ENCODE measurements at places on chromosomes 2 and 18. TPM values are rescaled to one million over a fixed set of nuclear protein-coding genes. Genes with fewer than 3 reads are reported as not detected.

DLX2 gene
- 0.26 TPM for polyA plus RNA-seq

FBXO15 gene
- 0.11 TPM for polyA plus RNA-seq

FAM161A gene
- 2.1 TPM for polyA plus RNA-seq

DLX1 gene
- polyA plus RNA-seq = 0.68 TPM

SNTG2 gene
- polyA plus RNA-seq = not detected

RNF144A gene
- 1.1 TPM for polyA plus RNA-seq

GPR45 gene
- polyA plus RNA-seq = not detected

PROKR1 gene
- polyA plus RNA-seq = not detected

METTL8 gene
- polyA plus RNA-seq = 44.5 TPM

EDAR gene
- polyA plus RNA-seq = 0.27 TPM

ITPRIPL1 gene
- 0.58 TPM for polyA plus RNA-seq

COL6A3 gene
- 0.01 TPM for polyA plus RNA-seq

GLS gene
- polyA plus RNA-seq = 70.9 TPM

MARCO gene
- polyA plus RNA-seq = 0.17 TPM

TMEM169 gene
- 0.07 TPM for polyA plus RNA-seq

TACR1 gene
- polyA plus RNA-seq = not detected

CD207 gene
- not detected for polyA plus RNA-seq

DOK6 gene
- polyA plus RNA-seq = not detected

TRIM43 gene
- not detected for polyA plus RNA-seq

ATP6V1B1 gene
- polyA plus RNA-seq = not detected

IL36A gene
- not detected for polyA plus RNA-seq

NTSR2 gene
- not detected for polyA plus RNA-seq

SERPINB4 gene
- polyA plus RNA-seq = 0.52 TPM

ZSCAN30 gene
- 11.3 TPM for polyA plus RNA-seq

MIB1 gene
- 17.0 TPM for polyA plus RNA-seq

PLB1 gene
- 5.2 TPM for polyA plus RNA-seq
